Thoracic aorta (tissue), 2 donors: ENCODE measurements at places on chromosomes 4 and X. TPM values are rescaled to one million over a fixed set of nuclear protein-coding genes. Genes with fewer than 3 reads are reported as not detected.

DNA sequence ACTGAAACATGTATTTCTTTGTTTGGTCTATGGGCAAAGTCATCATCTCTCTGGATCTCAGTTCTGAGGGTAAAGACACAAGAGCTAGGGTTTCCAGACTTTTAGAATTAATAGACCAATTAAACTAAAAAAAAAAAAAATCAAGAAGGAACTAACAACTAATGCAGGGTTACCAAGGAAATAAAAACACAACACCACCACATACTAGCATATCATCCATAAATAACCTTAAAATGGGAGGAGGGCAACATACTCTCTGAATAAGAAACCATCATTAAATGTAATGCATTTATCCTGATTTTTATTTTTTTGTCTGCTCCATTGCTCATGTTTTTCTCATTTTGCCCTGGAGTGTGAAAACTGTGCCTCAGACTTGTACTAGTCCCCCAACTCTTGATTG, 33.5 kb upstream of the KLF3 start:
- no peak for DNase-seq

DNA sequence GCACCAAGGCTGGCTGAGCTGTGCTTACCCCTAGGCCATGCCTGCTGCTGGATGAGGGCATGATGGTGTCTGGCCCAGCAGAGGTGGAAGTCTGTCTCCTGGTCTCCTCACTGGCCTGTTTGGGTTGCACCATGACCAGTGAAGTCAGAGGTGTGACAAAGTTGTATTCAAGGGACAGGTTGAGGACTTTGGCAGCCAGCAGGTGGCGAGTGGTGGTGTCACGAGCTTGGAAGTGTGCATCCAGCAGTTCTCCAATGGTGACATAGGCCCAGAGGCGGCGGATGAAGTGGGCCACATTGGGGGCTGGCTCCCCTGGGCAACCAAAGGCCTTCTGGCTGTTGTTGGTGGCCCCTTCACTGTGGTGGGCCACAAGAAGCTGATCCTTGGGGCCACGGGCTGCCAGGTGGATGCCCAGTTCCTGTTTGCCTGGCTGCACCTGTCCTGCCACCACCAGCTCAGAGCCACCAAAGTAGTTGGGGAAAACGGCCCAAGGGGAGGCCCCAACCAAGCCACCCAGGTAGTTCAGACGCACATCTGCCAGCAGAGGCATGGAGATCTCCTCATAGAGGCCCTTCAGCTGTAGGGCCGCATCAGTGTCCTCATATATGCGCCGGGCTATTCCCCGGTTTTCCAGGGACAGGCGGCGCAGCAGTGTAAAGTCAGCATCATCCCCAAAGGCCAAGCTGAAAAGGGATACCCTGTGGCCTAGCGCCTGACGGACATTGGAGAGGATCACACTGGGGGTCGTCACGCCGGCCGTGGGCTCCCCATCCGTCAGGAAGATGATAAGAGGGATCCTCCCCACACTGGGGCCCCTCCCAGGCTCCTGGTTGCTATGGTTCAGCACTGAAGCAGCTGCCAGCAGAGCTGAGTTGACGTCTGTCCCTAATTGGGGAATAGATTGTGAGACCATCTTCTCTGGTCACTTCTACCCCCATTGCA, 39.7 kb downstream of the ITIH6 start:
- no peak for DNase-seq

GRCh38 chrX:46627711-46628419, 54.3 kb downstream of the CHST7 start:
- DNase-seq = no peak

DNA sequence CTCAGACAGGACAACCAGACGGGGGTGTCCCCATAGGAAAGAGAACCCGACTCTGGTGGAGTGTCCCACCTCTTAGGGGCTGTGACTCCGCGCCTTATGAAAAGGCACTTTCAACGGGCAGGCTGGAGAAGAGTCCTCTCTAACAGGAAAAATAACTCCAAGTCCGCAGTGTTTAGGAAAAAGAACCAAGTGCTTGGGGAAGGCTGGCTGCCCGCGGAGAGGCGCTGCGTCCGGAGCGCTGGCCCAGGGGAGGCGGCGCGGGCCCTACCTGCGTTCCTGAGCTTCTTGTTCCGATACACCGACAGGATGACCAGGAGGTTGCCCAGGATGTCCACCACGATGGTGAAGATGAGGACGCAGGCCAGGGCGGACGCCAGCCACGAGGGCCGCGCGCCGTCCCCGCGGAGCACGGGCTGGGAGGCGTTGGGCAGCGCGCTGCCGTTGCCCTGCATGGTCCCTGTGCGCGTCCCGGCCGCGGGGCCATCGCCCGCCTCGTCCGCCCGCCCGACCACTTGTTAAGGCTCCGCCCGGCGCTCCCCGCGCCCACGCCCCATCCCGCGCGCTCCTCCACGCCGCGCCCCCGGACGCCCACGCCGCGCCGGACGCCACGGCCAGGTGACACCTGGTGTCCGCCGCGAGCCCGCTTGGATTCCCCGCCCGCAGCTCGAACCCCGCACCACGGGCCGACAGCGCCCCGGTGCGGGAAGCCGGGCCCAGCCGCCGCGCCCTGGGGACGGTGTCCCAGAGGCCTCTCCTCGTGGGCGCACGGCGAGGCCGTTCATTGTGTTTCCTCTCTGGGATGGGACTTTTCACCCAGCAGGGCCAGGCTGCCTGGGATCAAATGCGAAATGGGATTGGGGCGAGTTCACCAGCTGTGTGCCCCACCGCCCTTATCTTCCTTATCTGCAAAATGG, at the start of gene MTNR1A:
MTNR1A (minus strand) TSS at position 654 of the 914 bp plus-strand sequence; CDS start at position 452, 202 bp downstream.
- no peak for DNase-seq

GRCh38 chr4:23337292-23337691, 552.6 kb downstream of the PPARGC1A start:
- DNase-seq = no peak

GRCh38 chrX:111352424-111352823, 59.6 kb downstream of the DCX start:
- peak; percentile 2 for DNase-seq

GRCh38 chrX:105515561-105515960, 295.1 kb upstream of the TEX13A start:
- no peak for DNase-seq

- DNase-seq = no peak
These were observed 1002.3 kb downstream of the FAM133A start for GRCh38 chrX:94676285-94676684.

DNA sequence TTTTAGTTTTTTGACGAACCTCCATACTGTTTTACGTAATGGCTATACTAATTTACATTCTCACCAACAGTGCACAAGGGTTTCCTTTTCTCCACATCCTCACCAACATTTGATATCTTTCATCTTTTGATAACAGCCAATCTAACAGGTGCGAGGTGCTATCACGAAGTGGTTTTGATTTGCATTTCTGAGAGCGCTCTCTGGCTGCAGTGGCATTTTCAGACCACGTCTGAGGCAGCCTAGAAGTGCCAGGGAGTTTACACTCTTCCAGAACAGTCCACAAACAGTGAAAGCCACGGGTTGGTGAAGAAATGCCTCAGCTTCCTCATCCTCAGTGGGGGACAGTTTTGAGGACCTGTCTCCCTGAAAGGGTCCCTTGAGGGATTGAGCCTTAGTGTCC, 471.0 kb downstream of the BCOR start:
- DNase-seq = no peak

DNA sequence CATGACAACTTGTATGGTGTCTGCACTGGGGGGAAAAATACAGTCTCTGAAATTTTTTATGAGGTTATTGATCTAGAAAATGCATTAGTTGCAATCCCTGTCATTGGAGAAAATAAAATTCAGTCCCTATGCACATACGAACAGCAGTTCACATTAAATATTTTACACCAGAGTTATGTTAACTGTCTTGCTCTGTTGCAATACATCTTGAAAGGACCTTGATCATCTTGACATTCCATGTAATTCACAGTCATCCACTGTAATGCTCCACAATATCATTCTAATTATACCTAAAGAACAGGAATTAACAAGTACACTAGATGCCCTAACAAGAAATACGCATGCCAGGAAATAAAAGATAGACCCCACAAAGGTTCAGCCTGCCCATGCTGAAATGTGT, 934.6 kb upstream of the PCDH10 start:
- no peak for DNase-seq

DNA sequence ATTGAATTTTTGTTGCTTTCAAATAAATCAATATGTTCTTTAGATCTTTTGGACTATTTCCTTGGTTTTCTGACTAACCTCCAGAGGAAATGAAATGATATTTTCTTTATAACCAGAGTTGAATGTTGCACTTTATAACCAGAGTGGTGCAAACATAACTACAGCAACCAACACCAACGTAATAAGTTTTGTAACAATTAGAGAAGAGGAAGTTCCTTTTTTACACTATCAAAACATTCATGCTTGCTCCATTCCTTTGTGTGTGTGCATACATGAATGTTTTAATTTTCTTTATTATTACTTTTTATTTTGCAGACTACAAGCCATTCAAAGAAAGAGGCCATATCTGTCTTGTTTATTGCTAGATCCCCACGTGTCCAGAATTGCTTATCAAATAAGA, 193.0 kb upstream of the PPP3CA start:
- DNase-seq = no peak

- peak; percentile 16 for DNase-seq
These were observed 3.7 kb downstream of the LIMCH1 start for GRCh38 chr4:41541687-41542094.

DNA sequence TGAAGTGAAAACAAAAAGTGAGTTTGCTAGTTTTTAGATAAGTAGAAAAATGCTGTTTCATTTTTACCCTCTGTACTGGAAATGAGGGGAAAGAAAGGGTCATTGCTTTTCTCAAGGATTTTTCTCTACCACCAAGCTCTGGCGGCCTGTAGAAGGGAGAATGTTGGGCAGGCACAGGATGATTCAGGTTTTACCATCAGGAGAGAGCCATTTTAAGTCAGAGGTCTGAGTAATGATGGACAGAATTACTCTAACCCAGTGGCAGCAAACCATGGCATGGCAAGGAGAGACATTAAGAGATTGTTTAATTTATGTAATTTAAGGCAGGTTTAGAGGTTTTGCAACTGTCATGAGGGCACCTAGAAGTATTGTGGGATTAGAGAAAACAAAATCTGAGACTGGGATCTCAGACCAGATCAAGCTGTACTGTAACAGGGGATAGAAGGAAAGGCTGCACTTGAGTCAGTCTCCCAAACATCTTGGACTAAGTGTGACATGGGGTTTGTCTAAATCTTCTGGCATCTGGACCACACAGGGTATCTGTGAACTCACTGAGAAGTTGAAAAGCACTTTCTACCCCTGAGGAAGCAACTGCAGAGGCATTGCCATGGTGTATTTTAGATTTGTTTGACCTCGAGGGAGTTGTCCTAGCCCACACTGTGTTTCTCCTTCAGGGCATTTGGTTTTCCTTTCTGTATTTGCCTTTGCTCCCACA, 81.6 kb downstream of the BANK1 start:
- no peak for DNase-seq

DNA sequence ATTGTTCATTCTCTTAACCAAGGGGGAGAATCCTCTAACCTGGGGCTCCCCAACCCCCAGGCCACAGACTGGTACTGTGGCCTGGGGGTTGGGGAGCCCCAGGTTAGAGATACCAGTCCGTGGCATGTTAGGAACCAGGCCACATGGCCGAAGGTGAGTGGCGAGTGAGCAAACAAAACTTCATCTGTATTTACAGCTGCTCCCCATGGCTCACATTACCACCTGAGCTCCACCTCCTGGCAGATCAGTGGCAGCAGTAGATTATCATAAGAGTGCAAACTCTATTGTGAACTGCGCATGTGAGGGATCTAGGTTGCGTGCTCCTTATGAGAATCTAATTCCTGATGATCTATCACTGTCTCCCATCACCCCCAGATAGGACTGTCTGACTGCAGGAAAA, 957.2 kb upstream of the PRKX start:
- no peak for DNase-seq

DNA sequence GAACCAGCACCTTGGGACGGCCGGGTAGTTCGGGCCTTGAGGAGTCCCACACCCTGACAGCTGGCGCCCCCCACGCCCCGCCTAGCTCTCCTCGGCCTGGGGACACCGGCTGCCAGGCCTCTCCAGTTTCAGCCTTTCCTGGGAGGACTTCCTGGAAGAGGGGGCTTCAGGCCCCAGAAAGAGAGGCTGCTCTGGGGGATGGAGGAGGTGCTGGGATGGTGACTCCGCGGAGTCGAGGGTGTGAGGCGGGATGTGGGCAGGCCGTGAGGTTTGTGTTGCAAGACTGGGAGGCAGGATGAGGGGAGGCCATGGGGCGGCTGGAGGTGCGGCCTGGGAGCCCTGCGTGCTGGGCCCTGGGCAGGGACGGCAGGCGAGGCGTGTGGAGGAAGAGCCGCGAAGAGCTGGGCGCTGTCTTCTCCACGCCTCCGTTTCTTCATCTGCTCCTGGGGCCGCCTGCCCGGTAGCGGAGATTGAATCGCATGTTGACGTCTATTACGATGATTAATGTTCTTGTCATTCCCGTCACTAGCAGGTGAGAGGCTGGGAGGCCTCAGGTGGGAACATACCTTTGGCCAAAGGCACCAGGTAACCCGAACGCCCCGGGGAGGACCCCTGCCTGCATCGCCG, 918 bp upstream of the FGFRL1 start:
- DNase-seq = peak; percentile 50

The RNF175 gene
- total RNA-seq = not detected

The RHOXF1 gene
- not detected for total RNA-seq

The INTS6L gene
- 23.0 TPM for total RNA-seq

The BMP3 gene
- 0.68 TPM for total RNA-seq

The ELK1 gene
- 23.8 TPM for total RNA-seq

The ADAM29 gene
- not detected for total RNA-seq

The PGAM4 gene
- not detected for total RNA-seq

The SUPT20HL1 gene
- not detected for total RNA-seq

The P2RY4 gene
- 3.9 TPM for total RNA-seq
